ENCODE measurements at places on chromosomes 7 and 10.

DNA sequence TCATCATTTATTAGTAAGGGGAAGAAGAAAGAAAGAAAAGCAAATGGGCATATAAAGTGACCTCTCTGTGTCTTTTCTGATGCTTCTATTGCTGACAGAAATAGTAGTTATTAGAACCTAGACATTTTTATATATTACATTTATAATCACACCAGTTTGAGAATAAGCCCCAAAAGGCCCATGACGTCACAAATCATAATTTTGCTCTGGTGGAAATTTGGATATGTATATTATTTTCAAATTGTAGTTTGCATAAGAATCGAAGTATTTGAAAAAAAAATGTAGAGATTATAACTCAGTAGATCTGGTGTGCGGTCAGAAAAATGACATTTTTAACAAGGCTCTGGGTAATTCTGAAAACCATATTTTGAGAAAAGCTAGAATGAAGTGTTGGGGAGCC is 101.2 kb upstream of the STEAP1 start:
- DNase-seq, result no peak

DNA sequence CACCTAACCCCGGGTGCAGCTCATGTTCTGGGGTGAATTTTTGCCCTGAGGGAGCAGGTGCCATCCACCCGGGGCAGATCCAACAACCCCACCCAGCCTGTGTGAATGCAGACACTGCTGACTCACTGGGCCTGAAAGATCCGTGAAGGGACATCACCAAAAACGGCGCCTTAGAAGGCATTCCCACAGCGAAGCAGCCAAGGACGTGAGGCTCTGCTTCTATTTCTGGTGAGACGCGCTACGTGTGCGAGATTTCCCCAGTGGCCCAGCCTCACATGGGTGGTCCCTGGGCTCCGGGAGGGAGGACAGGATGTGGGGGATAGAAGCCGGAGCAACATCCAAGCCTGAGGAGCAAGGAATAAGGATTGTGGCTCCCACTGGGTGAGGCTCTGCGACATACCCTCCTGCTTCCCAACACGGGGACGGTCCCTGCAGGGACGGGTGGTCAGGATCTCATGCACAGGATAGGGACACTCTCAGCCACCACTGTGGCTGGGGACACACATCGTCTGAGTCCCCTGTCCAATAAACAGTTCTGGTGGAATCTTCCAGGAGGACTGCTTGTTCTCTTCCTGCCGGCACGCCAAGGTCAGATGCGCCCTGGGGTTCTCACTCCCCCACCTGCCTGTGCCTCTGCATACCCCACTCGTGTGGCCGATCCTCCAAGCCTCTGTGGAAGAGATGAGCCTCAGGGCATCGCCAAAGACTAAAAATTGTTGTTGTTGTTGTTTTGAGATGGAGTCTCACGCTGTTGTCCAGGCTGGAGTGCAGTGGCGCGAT is 70.2 kb downstream of the ZRANB1 start:
- DNase-seq, result no peak

DNA sequence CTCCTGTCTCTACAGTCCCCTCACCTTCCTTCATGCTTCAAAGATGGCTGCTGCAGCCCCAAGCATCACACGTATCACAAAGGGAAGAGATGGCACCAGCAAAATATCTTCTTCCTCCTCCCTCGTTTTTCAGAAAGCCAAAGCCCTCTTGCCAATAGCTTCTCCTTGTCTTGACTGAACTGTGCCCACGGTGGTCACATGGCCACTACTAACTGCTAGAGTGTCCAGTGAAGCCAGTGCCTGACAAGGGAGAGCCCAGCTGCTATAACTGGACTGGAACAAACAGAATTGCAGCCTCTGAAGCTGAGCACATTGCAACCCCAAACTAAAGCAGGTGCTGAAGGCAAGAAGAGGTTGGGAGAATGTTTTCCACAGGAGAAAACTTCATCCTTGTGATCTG is 120.8 kb upstream of the RET start:
- DNase-seq, result no peak

GRCh38 chr10:13787015-13787421 is 200.3 kb downstream of the PRPF18 start:
- DNase-seq, result peak; percentile 92

DNA sequence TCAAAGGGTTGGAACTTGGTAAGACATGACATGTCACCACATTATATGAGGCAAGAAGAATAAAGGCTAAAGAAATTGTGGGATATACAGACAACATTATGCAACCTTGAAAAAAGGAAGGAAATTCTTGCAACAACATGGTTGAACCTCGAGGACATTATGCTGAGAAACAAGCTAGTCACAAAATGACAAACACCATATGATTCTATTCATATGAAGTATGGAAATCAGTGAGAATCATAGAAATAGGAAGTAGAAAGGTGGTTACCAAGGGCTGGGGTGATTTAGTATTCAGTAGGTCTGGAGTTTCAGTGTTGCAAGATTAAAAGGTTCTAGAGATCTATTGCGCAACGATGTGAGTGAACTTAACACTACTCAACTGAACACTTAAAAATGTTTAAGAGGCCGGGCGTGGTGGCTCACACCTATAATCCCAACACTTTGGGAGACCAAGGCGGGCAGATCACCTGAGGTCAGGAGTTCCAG is 126.9 kb upstream of the TBX20 start:
- no peak for DNase-seq

DNA sequence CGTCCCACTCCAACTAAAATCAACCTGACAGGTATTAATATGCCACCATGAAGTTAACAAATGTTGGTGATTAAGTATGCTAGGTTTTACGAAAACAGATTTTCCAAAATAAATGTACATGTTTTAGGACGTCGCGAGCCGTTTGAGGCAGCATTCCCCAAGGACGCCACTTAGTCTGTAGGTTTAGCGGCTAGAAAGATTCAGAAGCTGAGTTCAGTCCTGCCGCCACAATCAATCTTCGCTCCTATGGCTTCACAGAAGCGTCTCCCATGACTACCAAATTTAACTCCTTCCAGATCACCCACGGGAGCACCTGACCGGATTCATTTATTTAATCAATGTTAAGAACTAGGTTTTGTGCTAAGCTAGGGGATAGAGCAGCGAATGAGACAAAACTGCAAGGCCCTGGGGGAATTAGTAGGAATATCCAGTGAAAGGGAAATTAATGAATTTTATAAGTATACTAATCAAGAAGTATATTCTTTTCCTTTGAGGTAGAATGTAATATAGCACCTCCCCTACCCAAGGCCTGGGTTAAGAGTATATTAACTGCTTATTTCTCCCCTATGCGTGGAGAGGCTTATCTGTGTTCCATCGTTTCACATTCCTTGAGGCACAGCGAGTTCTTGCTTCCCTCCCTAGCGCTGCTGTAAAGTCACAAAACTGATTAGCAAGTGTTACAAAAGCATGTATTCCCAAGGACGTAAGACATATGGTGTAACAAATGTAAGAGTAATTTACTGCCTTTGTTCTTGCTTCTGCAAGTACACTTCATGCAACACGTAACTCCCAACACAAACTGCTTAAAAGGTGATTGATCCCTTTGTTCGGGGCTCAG is 994 bp upstream of the CYP51A1 start:
- no peak for DNase-seq

DNA sequence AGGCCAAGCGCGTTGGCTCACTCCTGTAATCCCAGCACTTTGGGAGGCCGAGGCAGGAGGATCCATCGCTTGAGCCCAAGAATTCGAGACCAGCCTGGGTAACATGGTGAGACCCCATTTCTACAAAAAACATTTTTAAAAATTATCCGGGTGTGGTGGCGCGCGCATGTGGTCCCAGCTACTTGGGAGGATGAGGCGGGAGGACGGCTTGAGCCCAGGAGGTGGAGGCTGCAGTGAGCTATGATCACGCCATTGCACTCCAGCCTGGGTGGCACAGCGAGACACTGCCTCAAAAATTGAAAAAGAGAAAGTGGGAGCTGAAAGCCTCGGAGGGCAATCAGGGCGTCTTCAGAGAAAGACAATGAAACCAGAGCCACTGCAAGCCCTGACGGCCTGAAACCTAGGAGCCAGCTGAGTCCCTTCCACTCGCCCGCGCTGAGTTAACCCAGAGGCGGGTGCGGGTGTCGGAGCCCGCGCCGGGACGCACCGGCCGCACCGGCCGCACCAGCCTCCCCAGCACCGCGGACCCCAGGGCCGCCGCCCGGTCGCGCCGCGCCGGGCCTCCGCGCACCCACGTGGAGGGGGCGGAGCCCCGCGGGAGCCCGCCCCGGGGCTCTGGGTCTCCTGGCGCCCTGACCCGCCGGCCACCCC is 22.4 kb downstream of the ZFAND2A start:
- peak; percentile 20 for DNase-seq

DNA sequence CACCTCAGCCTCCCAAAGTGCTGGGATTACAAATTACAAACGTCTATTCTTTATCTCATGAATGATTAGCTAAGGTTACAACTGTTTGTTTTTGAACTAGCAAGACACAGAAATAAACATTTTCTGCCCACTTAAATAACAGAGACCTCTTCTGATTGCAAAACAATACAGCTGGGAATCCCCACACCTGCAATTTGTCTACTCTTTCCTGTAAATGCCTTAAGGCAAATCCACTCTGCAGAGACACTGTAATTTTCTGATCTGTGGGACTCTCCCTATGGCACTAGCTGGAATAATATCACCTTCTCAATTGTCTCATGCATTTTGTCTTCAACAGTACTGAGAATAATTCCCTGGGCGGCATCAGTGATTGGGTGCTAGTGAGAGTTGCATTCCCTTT is 149.3 kb upstream of the FAM3C start:
- no peak for DNase-seq

- DNase-seq, result no peak
These were observed 98.2 kb upstream of the NEBL start for GRCh38 chr10:20995123-20995987.

DNA sequence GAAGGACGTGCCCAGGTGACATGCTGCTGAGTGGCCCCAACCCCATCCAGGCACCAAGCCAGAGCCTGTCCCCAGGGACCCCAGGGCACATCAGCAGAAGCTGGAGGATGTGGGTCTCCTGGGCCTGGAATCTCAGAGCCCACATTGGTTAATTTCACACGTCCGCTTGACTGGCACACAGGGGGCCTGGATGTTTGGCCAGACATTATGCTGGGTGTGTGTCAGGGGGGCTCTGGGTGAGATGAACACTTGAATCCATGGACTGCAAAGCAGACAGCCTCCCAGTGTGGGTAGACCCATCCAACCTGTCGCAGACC is 79.1 kb upstream of the RET start:
- no peak for DNase-seq

GRCh38 chr7:2141651-2142050 is 91.1 kb downstream of the MAD1L1 start:
- DNase-seq, result no peak

GRCh38 chr7:98133181-98133580 is 26.5 kb downstream of the LMTK2 start:
- DNase-seq, result peak; percentile 43
